ENCODE measurements at places on chromosomes 16 and 17. TPM values are rescaled to one million over a fixed set of nuclear protein-coding genes. Genes with fewer than 3 reads are reported as not detected.

Gene KRT10
- 20.1 TPM for total RNA-seq

Gene ABI3
- total RNA-seq: 0.19 TPM

GRCh38 chr17:61219460-61219859, 180.2 kb upstream of the TBX2 start:
- DNase-seq: no peak

GRCh38 chr17:33014751-33015150, 23.1 kb downstream of the SPACA3 start:
- DNase-seq: no peak

DNA sequence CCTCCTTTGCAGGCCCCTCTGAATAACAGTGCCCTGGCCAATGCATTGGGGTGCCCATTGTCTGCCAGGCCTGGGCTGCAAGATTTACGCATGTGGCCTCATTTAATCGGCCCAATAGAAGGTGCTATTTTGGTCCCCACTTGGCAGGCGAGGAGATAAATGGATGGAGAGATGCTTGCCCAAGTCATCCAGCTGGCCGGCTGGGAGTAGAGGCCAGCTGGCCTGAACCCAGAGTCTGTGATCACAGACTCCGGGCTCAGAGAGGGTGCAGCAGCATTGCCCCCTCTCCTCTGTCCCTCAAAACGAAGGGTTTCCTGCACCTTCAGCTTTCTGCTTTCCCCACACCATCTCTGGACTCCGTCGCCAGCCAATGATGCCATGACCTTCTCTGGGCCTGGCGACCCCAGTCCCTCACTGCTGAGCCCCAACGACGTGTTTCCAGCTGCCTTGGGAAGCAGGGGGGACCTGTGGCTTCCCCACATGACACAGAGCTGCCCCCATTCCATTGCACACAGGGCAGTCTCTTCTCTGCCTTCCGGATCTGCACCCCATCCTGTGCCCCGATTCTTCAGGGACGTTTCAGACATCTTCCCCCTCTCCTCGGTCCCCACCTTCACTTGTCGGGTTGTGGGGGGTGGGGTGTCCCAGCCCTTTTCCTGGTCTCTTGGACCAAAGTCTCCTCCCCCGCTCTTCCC, 3.5 kb upstream of the ADGRG1 start:
- no peak for DNase-seq

DNA sequence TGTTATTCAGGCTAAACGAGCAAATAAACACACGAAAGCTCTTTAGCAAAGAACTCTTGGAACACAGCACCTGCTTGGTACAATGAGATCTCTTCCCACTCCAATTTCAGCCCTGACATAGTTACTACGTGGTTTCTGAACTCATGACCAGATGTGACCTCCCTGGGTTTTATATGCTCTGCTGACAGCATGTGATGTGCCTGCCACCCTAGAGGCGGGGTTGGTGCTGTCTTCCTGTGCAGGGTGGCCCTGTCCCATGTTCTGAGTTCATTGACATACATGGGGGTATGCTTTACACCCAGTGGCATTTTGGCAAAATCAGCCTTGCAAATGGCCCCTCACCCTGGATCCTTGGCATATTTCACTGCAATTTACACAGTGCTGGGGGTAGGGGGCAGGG, 475.3 kb upstream of the ZFHX3 start:
- no peak for DNase-seq

DNA sequence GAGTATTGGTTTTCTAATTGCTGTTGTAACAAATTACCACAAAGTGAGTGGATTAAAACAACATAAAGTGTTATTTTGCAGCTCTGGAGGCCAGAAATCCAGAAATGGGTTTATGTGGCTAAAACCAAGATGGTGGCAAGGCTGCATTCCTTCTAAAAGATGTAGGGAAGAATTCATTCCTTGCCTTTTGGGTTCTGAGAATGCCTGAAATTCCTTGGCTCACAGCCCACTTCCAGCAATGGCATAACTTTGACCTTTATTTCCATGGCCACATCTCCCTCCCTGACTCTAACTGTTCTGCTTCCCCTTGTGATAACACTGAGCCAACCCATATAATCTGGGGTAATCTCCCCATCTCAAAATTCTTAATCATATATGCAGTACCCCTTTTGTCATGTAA, 269.6 kb upstream of the RPL38 start:
- no peak for DNase-seq

- DNase-seq: no peak
Measured at GRCh38 chr17:57544834-57545463, 200.2 kb downstream of the CCDC182 start.

Gene CDRT15L2
- total RNA-seq: not detected

DNA sequence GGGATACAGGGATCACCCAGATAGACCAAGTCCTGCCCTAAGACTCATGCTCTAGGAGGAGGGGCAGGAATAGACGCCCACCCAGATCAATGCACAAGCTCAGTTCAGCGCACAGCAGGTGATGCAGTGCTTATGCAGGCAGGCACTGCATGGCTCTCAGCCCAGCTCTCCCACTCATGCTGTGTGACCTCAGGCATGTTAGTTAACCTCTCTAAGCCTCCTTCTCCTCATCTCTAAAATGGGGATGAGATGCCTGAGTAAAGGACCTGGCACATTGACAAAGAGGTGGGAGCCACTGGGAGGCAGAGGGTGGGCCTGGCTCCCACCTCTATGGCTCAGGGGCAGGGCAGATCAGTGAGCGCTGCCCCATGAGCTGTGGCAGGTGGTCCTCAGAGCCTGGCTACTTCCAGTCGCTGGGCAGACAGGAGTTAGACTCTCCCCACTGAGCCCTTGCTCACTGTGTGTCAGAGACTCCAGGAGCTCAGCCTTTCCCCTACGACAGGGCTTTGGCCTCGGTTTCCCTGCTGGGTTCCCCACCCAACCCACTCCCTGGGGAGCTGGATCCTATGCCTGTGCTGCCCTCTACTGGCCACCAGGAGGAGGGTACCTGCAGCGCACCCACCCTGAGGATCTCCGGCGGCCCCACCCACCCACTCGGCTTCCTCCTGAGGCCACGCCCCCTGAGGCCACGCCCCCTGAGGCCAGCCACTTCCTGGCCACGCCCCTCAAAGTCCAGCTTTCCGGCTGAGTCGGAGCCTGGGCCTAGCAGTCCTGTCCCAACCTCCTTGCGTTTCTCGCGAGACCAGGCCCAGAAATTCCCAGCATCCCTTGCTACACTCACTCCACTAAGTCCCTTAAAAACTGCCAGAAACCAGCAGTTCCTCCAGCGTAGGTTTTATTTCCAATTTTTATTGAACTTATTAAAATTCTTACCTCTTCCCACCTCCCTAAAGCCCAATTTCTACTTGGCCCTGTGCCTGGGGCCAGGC, 196.1 kb downstream of the GSG1L start:
- DNase-seq: peak; percentile 31

Gene TRAPPC2L
- 31.1 TPM for total RNA-seq

GRCh38 chr16:81478876-81479511, 34.4 kb downstream of the CMIP start:
- DNase-seq: no peak

- DNase-seq: no peak
Measured at GRCh38 chr16:87420026-87421002, 28.2 kb downstream of the MAP1LC3B start.

- DNase-seq: peak; percentile 74
Measured at GRCh38 chr17:57455063-57455914, 199.0 kb downstream of the MSI2 start.

GRCh38 chr17:47852113-47852949, 1.4 kb upstream of the SP6 start:
- DNase-seq: no peak

DNA sequence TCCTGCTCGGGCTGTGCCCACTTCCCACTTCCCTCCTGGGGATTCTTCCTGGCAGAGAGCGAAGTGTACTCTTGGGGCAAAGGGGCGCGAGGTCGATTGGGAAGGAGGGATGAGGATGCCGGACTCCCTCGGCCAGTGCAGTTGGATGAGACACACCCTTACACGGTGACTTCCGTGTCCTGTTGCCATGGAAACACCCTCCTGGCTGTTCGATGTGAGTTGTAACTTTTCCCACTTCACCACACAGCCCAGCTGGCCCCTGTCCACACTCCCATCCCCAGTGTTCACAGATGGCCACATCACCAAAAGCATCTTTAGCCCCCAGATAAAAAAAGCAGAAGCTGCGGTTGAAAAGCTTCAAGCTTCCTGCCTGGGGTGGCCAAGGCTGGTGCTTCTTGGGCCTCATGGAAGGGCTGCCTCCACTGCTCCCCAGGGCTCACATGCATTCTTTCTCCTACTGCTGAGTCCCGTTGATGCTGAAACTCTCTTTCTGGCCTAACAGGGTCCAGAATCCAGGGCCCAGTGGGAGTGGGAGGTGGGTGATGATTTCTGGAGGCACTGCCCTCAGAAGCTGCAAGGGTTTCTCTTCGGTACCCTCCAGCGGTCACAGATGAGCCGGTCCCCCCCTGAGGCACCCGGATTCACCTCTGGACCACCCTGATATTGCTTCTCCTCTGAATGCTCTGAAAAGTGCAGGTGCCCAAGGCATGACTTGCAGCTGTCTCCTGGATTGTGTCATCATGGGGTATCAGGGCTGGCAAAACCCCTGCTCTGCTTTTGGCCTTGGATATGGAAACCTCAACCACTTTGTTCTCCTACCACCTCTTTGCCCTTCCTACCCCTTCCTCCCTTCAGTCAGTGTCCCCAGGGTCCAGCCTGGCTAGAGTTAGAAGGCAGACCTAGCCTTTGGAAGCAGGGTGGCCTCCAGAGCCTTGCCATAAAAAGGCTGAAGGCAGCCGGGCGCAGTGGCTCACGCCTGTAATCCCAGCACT, 2.2 kb upstream of the TRAF4 start:
- no peak for DNase-seq

- DNase-seq: no peak
Measured at GRCh38 chr17:72124438-72124775, 3.6 kb downstream of the SOX9 start.

DNA sequence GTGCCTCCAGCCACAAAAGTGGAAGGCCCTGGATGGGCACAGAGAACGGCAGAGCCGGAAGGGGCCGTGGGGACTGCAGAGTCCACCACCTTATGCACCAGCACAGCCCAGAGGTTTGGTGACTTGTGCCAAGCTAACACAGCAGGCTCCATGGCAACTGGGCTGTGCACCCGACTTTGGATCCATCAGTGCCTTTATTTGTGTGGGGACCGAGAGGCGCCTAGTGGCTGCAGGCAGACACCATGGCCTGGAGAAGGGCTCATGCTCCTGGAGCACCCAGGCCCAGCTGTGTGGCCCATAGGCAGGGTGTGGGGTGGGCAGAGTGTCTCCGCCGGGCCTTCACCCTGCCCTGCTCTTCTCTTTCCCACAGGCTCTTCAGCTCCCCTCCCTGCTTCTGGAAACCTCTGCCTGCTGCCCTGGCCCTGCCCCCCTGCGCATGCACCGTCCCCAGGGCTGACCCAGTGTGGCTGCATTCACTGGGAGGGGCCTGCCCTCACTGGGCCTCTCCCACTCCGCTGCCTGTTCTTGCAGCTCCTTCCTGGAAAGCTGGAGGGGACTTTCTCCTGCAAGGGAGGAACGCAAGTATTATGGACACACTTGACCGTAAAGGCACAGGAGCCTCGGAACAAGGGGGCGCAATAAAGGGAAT, 10.1 kb downstream of the C16orf90 start:
- no peak for DNase-seq

- no peak for DNase-seq
Measured at GRCh38 chr16:52549011-52549692, 2.2 kb upstream of the TOX3 start.

DNA sequence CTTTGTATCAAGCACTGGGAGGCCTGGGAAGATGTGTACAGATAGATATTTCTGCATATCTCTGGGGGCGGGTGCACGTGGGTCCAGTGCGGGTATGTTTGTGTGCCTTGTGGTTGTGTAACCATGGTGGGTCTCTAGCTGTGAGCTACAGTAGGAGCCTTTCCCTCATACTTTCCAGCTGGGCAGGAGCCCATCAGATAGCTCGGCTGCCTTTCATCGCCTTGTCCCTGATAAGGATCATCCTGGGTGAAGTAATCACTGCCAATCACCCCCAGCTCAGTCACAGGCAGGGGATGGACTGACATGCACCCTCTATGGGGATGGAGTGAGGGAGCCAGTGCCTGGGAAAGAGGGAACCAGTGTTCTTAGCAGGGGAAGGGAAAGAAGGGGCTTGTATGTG, 3.2 kb upstream of the SCRN2 start:
- no peak for DNase-seq

DNA sequence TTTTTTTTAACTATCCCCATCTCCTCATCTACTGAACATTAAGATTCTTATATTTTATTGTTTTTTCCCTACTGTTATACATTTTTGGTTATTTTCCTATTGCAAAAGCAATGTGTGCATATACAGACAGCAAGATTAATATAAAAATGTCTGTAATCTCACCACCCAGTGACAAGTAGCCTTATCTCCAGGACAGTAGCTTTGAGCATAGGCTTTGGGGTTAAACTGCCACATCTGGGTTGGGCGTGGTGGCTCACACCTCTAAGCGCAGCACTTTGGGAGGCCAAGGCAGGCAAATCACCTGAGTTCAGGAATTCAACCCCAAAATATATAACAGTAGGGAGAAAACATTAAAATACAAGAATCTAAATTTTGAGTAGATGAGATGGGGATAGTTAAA, 27.4 kb upstream of the SSTR2 start:
- no peak for DNase-seq
